ENCODE measurements at places on chromosomes 7 and 10. TPM values are rescaled to one million over a fixed set of nuclear protein-coding genes. Genes with fewer than 3 reads are reported as not detected.

Gene PILRA
- polyA plus RNA-seq = 3.8 TPM

Gene SPDYE5
- polyA plus RNA-seq = not detected

Gene SPDYE16
- polyA plus RNA-seq = not detected

Gene SCIN
- polyA plus RNA-seq = 2.5 TPM

Gene EBF3
- polyA plus RNA-seq = 22.3 TPM

Gene PVRIG
- 0.22 TPM for polyA plus RNA-seq

All from brain (organoid and tissue), 16 donors.